ENCODE measurements at places on chromosomes 5 and 9.

DNA sequence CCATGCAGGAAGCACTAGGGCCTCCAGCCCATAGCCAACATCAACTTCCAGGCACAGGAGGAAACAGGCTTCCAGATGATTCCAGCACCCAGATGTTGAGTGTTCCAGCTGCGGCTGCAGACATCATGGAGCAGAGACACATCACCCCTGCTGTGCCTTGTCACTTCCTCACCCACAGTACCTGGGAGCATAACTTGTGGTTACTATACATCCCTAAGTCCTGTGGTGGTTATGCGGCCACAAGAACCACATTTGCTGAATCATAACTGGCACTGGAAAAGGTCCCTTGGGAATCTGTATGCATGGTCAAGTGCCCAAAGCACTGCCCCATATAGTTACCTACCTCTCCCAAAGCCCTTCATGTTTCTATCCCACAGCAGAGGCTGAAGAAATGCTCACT lies 56.6 kb downstream of the WHRN start:
- DNase-seq = no peak

DNA sequence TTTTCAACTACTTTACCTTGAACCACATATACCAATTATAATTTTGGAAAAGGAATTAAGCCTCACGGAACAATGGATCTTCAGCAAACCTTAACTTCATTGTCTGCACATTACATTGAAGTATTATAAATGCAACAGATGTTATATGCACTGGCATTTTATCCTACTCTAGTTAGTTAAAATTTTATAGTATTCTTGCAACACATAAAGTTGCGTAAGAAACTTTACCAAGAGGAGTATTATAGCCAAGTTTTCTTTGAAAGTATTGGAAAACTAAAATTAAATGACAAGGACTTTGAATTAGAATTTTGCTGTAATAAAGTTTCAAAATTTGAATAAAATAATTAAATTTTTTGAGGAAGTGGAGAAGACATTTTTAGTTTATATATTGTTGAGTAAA lies 63.4 kb upstream of the SREK1 start:
- no peak for DNase-seq

DNA sequence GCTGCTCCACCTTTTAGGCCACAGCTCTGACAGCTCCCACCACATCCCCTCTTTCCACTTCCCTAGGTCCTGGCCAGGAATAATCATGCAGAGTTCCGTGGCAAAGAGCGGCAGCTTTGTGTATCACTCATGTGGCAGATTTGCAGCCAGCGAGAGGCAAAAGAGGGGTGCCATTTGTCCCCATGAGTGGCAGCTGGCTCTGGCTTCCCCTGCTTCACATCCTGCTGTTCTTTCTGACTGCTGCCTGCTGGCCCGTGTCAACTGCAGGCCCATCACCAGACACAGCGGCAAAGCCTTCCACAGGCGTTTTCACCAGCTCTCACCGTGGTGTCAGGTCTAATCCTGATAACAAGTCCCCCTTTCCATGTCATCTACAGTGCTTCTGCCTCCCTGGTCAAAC lies 430.6 kb upstream of the DAP start:
- no peak for DNase-seq

GRCh38 chr5:1514027-1514818 lies 9.5 kb downstream of the LPCAT1 start:
- DNase-seq = no peak

DNA sequence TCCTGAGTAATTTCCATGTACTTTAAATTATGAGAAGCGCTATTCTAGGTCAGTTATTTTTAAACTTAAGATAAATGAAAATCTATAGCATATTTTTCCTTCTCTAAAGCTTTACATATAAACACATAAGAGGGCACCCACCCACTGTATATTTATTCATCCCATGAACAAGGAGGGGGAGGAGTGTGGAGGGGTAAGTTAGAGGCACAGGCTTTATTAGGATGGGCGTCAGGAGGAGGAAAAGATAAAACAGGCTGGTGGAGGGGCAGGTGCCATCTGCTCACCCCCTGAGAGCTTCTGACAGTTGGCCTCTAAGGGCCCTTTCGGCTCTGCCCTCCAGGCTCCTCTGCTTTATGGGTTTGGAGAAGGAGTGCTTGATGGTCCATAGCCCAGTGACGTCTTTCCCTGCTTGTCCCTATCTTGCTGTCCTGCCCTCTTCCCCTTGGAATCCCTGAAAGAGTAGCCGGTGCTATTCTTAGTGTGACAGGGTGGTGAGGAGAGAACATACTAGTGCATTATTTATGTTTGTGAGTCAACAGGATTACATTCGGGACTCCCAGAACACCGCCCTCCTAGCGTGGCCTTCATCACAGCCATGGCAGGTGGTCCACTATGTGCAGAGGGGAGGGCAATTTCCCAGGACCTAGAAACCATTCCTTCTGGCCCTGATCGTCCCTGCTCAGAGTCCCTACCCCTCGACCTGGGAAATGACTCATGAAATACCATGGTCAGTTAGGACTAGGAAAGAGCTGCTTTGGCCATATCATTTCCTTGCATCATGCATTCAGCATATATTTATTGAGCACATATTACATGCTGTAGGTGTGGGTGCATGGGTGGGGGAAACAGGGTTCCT lies 7.9 kb upstream of the SYNPO start:
- DNase-seq = no peak

DNA sequence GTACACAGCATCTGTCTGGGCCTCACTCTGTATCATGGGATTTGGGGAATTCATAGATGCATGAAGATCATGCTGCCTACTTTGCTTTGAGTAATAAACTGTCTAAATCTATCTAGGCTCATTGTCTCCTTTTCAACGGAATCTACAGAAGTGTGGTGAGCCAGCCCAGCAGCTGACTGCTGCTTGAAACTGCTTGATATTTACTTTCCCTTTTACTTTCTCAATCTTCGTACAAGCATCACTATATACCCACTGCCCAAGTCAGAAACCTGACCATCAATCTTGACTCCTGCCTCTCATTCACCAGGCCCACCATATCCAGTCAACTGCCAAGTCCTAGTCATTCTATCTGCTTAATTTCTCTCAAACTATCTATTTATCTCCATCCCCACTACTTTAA lies 142.9 kb downstream of the NR2F1-AS1 start:
- DNase-seq = no peak

DNA sequence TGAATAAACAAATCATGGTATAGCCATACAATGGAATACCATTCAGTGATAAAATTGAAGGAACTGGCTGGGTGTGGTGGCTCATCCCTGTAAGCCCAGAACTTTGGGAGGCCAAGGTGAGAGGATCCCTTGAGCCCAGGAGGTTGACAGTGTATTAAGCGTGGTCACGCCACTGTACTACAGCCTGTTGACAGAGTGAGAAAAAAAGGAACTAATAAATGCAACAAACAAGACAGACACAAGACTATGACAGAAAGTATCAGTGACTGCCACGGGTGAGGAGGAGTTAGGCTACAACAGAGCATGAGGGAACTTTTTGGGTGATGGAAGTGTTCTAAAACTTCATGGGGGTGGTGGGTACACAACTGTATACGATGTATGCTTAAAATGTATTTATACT lies 2.2 kb downstream of the FNIP1 start:
- DNase-seq = peak; percentile 38

DNA sequence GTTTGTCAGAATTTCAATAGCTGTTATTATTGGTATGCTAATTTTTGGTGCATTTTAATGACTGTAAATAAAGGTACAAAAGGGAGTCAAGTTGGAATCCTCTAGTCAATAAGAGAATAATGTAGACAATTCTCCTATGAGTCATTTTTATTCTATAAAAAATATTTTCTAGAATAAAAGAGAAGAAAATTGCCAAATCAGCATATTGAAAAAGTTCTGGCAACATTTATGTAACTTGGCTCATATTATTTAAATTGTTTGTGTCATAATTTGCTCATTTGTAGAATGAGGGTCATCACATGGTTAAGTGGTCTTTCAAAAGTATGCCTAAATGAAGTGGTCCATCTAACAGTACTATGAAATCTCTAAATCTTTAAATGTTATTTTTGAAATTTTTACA lies 1719.8 kb upstream of the WWC1 start:
- no peak for DNase-seq

DNA sequence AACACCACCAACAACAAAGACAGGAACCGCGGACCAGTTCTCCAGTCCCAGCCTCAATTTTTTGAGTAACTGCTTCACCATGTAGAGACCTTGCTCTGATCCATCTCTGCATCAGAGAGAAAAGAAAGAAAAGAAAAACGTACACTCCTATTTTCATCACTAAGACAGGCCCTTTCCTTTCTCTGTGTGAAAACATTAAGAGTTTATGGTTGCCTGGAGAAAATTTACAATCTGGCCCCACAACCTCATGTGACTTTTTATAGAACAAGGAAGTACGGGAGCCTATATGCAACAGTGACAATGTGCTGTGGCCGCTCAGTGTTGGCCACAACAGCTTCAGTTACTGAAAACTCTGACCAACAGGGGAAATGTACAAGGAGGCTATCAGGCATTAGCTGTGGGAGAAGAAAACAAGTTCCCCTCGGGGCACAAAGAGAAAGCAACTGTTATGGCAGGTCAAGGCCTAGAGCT lies 272.9 kb upstream of the PTGER4 start:
- DNase-seq = no peak

GRCh38 chr5:157549954-157550549 lies 25.5 kb downstream of the ADAM19 start:
- DNase-seq = no peak

- no peak for DNase-seq
Measured at GRCh38 chr9:124121725-124122124, 110.2 kb downstream of the LHX2 start.

GRCh38 chr5:159340511-159340910 lies 10.2 kb upstream of the IL12B start:
- no peak for DNase-seq

DNA sequence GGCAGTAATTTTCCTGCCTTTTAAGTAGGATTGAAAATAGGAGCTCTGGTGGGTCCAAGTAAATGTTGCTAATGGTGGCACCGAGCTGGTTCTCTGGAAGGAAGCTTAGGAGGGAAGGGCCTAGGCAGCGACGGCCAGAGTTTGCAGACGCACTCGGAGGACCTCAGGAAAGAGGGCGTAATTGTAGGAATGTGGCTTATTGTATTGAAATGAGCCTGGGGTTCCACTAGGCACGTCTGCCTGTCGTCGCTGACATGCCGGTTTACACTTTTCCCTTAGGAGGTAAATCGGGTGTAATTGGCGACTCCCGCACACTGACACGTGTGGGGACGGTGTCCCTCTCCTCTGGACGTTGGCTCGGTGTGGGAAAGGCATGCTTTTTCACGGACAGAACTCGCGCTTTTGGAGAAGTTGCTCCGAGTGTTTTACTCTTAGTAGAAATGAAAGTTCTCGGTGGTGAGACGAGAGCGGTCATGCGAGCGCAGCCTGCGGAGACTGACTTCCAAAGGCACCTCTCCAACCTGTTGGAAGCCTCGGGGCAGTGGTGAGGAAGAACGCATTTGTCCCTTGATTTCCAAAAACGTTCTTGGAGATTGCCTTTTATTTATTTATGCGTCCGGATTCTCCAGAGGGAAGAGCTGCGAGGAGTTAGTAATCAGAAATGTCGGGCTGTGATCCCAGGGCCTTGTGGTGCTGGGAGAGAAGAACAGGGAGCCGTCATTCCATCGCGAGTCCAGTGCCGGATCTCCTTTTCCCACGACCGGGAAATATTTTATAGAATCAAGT lies 1.3 kb downstream of the NR4A3 start:
- DNase-seq = peak; percentile 24

- DNase-seq = no peak
Measured at GRCh38 chr9:10678790-10679189, 66.0 kb upstream of the PTPRD start.

GRCh38 chr5:58046371-58046770 lies 413.5 kb downstream of the PLK2 start:
- DNase-seq = no peak

GRCh38 chr9:87871425-87872078 lies 11.1 kb upstream of the SPATA31E1 start:
- DNase-seq = no peak

GRCh38 chr5:159955056-159955624 lies 38.9 kb downstream of the ADRA1B start:
- no peak for DNase-seq

- DNase-seq = no peak
Measured at GRCh38 chr5:61674378-61674777, 342.3 kb downstream of the ZSWIM6 start.

DNA sequence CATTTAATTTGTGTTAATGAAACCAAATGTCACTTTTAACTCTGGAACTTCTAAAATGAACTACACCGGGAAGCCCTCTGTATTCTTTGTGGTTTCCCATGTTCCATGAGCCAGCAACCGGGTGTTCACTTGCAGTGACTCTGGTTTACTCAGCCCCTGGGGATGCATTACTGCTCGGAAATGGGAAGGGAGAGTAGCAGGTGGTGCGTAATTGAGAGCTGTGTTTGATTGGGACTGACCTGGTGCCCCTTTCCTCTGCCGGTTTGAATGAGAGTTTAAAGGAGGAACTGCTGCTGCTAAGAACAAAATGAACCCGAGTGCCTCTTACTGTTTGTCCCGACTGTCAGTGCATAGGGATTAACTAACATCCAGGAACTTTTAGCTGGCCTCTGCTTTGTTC lies 100.1 kb upstream of the DHFR start:
- peak; percentile 14 for DNase-seq

DNA sequence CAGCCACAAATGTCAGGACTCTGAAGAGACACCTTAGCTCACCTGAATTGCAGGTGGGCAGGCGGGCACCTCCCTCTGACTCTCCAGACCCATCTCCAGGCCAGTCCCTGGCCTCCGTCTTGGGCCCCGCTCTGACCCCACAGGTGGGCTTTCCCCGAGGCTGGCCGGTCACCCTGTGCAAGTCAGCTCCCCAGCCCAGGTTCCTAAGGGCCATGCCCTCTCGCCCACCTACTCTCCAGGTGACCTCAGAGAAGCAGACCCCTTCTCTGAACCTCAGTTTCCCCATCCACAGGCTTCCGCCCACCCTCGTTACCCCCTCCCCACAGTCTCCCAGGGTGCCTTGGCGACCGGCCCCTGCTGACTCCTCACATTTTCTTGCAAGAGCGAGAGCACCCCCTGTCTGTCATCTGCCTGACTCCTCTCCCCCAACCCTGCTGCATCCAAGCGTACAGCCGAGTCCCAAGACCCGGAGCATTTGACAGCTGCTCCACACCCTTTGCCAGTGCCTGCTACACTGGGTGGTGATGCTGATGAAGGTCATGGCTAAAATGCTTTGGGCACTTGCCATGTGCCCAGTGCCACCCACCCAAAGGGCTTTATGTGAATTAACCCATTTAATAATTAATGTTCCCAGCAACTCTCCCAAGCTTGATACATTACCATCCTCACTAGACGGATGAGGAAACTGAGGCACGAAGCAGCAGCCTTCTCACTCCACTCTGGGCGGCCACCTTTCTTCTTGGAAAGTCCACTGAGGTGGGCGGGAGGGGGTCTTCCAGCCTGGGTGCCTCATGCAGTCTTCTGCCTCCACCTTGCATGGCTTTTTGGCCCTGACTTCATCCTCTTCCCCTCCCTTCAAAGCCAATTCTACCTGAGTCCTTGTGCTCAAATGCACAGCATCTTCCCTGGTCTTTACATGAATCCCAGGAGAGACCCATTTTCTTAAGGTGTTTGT lies 51.1 kb upstream of the ORM1 start:
- DNase-seq = no peak
